ENCODE measurements at places on chromosomes 2 and 18.

DNA sequence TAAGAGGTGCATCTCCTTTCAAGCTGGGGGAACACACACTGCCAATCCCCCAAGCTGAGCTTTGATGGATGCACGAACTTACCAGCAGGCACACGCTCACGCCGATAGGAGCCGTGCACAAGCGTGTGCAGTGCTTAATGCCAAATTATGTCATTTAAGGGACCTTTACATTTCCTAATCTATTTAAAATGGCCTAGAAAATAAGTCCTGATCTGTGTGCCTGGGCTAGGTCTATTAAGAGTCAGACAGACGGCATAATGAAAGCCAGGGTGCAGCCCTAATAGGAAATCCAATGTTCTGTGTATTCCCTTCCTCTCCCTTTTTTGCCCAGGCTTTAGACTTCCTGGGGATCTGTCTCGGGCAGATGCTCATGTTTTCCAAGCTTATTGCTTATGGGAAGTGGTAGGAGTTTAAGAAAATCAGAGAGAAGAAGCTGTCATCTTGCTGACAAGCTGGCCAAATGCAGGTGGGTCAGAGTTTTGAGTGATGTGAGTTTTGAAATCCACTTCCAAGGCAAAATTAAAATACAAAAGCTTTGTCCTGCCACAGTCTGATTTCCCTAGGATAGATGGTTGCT, 142.6 kb downstream of the MYT1L start:
- no peak for DNase-seq

GRCh38 chr2:1981421-1981820, 237.1 kb upstream of the PXDN start:
- no peak for DNase-seq

DNA sequence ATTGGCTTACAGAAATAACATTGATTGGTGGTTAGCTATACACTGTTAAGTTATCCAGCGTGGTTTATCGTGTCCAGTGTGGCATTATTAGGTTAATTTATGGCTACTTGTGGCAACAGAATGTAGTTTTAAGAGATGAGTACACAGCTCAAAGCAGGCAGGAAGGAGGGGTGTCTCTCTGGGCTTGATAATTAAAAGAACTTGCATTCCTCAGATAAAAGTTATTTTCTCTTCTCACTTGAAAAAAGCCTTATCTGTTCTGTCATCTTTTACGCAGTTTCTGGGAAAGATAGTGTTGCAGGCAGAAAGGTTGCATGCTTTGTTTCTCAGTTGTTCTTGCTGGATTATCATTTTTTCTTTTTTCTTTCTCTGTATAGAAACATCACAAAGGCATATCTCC, 154.4 kb upstream of the COL3A1 start:
- no peak for DNase-seq

DNA sequence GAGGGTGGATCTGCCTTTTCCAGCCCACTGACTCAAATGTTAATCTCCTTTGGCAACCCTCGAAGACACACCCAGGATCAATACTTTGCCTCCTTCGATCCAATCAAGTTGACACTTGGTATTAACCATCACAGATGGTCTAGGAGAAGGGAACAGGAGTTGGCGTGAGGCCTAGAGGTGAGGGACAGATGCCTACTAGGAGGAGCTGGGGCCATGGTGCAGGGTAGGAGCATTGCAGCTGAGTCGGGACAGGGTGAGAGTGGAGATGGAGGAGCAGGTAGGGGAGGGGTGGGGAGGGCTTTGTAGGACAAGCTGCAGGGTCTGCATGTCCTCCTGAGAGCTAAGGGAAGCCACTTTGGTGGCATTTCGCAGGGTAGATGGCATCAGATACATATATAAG, 140.0 kb downstream of the VAPA start:
- DNase-seq, result no peak

GRCh38 chr2:236180831-236181453, 12.8 kb upstream of the GBX2 start:
- DNase-seq, result no peak

All from skeletal muscle cell (primary cell).